NCI-H1092 (cell line): ENCODE measurements at places on chromosomes 3 and 15.
A peak's percentile ranks its signal among the peaks of the same experiment; 100 is the strongest.

DNA sequence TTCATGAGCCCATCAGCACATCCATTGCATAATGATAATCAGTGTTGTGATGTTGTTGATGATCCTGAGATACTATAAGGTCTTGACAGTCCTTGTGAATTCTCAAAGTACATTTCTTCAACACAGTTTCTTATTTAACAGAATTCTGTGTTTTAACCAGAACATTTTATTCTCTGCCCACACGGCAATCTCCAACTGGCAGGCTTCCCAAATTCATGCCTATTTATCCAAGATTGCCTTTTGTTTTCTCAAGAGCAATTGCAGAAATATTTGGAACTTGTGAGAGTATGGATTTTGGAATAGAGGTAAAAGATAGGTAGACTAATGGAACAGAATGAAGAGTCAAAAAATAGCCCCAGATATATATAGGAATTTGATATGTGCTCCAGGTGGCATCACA lies 116.0 kb downstream of the UACA start:
- DNase-seq: no peak

GRCh38 chr3:115960799-115961198 lies 337.5 kb downstream of the GAP43 start:
- DNase-seq: peak; percentile 8

- peak; percentile 25 for DNase-seq
These were observed 885.4 kb downstream of the PDCD6IP start for GRCh38 chr3:34683851-34684250.

- DNase-seq: no peak
These were observed 8.6 kb downstream of the WDR73 start for GRCh38 chr15:84645496-84645895.

DNA sequence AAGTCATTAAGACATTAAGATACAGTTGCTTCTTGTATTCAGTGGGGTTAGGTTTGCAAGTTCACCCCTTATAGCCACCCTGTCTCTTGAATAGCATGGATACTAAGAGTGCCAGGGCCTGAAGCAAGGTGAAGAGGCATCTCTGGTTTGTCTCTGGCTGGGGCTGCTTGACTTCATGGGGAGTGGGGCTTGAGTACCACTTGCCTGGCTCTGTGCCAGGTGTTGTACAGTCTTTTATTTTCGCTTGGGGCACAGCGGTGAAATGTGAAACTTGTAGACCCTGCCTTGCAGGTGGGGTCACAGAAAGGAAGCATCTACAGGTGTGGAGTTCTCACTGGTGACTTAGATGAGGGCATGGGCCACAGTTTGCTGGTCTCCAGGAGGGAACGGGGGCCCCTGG lies 152.1 kb downstream of the PDE8A start:
- no peak for DNase-seq

DNA sequence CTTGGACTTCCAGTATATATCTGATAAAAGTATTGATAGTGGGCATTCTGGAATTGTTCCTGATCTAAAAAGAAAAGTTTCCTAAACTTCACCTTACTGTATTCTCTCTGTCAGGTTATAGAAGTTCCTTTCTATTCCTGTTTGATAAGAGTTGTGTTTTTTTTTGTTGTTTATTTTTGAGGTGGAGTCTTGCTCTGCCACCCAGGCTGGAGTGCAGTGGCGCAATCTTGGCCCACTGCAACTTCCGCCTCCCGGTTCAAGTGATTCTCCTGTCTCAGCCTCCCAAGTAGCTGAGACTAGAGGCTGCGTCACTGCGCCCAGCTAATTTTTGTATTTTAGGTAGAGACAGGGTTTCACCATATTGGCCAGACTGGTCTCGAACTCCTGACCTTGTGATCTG lies 13.1 kb downstream of the BLM start:
- DNase-seq: no peak

- no peak for DNase-seq
These were observed 419.9 kb upstream of the RARB start for GRCh38 chr3:25007974-25008658.

DNA sequence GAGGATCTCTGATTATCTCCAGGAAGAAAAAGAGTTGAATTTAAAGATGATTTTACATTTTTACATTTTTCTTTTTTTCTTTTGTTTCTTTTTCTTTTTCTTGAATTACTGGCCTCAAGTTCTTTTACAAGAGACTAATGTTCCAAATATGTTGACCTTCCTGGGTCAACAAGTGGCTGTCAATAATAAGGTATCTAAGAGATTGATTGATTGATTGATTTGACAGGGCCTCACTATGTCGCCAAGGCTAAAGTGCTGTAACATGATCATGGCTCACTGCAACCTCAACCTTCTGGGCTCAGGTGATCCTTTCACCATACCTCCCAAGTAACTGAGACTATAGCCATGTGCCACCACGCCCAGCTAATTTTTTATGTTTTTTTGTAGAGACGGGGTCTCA lies 44.6 kb downstream of the KIF9 start:
- no peak for DNase-seq

- DNase-seq: no peak
These were observed 110.3 kb downstream of the PPP2R3A start for GRCh38 chr3:136075811-136076210.
